A172 (cell line): ENCODE measurements at places on chromosomes 6 and 20. TPM values are rescaled to one million over a fixed set of nuclear protein-coding genes. Genes with fewer than 3 reads are reported as not detected.

GRCh38 chr20:58075586-58076345, 152.7 kb downstream of the ANKRD60 start:
- peak; percentile 27 for DNase-seq

DNA sequence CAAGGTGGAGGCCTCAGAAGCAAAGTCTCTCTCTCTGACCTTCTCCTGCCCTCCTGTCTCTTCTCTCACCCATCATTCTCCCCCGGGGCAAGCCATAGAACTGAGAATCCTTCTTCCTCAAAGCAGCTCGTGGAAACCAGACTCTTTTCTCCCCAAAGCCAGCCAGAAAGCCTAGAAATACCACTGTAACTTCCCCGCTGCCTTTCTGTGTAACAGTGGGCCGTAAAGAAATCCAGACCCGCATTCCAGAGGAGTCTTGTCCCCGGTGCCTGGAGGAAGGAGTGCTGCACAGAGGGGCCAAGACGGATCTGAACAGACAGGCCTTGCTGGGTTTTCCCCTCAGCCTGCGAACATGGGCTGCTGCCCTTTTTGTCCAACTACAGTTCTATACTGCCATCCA, 977 bp upstream of the SLC22A2 start:
- no peak for DNase-seq

DNA sequence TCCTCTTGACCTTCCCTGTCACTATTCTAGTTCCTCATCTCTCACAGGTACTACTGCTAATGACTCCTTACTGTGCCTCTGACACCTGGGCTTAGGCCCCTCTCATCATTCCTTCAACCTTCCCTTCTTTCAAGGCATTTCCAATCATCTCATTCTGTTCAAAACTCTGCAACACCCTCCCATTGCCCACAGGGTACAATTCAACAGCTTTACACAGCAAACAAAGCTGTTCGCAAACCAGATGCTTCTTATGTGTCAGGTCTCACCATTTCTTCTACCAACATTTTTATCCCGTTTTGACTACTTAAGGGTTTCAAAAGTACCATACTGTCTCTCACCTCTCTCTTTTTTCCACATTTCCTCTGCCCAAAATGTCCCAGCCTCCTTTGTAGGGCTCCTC, 84.4 kb upstream of the ID4 start:
- no peak for DNase-seq

- no peak for DNase-seq
These were observed 4.5 kb downstream of the CPNE5 start for GRCh38 chr6:36834576-36835341.

DNA sequence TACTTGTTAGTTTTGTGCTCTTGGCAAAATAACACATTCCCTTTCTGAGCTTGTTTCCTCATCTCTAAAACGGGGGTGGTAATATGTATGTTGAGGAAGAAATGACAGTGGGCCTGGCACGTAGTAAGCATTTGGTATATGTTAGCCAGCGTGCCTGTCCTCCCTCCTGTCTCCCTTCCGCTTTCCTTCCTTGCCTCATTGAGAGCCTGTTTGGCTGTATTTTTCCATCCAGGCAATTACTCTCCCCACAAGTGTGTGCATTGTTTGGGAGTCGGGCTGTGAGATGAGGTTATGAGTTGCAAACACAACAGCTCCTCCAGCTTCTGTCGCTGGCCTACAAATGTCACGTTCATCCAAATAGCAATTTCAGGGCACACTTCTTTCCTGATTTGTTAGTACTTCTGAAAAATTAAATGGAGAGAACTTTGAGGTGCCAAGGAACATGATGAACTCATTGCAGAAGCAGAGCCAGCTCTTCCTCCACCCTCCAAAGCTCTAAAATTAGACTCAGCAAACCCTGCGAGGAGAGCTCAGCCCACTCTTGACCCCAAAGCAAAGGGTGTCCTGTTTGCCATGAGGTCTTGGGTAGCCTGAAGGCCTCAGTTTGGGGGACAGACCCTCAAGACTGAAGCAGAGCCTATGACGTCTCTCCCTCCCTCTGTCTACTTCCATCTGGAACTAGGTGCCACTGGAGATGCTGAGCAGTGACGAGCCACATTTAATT, 50.7 kb upstream of the TOX2 start:
- DNase-seq, result no peak

GRCh38 chr6:90465686-90466085, 121.2 kb downstream of the MAP3K7 start:
- DNase-seq, result no peak

DNA sequence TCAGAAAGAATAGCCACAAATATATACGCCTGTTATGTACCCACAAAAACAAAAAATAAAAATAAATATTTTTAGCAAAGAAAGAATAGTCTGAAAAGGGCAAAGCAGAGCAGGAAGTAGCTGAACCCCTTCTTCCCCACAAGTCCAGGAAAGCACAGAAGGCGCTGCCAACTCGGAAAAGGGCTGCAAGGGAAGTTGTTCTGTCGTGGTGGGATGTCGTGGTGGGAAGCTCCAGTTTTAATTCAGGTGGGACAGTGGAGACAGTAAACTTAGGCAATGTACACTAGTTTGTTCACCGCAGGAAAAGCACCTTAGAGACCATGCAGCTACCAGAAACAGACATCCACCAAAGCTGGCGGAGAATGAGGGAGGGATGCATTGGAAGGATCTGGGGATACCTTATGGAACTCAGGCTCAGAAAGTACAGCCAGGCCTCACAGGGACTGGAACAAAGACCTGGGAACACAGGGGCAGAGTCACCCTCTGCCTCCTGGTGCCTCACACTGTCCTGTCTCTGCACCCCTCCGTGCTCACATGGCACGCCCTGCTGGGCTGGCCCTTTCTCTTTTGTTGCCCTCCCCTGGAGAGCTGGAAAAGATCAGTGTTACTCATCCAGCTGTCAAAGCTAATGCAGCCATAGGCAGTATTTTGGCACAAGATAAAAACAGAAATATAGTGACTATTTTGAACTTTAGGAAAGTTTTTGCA, 3.3 kb upstream of the APMAP start:
- peak; percentile 55 for DNase-seq

GRCh38 chr20:9287826-9288225, 218.9 kb downstream of the PLCB4 start:
- DNase-seq, result no peak

GRCh38 chr6:157123234-157123633, 200.1 kb downstream of the TMEM242 start:
- DNase-seq, result no peak

DNA sequence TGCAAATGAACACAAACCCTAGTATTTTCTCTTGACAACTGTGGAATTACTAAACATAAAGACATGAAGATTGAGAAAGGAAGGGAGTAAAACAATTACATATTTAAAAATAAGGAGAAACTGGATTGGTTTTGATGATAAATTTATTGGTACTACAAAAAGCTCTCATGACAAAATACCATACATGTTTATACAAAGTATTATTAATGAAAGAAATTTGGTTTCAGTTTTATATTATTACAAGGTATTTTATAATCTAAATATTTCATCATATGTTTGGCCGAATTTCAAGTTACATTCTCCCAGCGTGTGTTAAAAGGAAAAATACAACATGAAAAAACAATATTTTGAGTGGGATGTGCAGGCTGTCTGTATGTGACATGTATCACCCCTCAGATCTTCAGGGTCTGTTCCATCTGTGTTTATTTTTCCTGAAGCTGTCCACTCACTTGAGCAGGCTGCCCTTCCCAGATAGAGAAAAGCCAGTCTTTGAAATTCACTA, 568.4 kb downstream of the NKAIN2 start:
- no peak for DNase-seq

- DNase-seq, result peak; percentile 62
These were observed 6.4 kb upstream of the SLC12A5 start for GRCh38 chr20:46022411-46023147.

DNA sequence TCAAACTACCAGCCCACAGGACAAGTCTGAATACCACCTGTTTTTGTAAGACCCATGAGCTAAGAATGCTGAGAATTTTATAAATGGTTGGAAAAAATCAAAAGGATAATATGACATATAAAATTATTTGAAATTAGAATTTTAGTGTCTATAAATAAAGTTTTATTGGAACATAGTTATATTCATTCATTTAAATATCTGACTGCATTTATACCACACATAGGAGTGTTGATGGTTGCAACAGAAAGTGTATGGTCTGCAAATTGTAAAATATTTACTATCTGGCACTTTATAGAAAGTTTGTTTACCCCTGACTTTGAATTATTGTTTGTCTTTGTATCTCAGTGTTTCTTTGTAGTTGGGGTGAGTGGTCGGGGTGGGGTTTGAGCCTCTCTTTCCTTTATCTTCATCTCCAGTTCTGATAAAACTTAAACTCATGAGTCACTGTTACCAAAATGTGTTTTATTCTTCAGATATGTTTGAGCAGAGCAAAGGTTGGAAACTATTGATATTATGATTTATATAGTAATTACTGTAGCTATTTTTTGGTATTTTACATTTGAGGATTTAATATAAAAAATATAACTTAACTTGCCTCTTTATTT, 55.5 kb downstream of the CD2AP start:
- DNase-seq, result no peak

DNA sequence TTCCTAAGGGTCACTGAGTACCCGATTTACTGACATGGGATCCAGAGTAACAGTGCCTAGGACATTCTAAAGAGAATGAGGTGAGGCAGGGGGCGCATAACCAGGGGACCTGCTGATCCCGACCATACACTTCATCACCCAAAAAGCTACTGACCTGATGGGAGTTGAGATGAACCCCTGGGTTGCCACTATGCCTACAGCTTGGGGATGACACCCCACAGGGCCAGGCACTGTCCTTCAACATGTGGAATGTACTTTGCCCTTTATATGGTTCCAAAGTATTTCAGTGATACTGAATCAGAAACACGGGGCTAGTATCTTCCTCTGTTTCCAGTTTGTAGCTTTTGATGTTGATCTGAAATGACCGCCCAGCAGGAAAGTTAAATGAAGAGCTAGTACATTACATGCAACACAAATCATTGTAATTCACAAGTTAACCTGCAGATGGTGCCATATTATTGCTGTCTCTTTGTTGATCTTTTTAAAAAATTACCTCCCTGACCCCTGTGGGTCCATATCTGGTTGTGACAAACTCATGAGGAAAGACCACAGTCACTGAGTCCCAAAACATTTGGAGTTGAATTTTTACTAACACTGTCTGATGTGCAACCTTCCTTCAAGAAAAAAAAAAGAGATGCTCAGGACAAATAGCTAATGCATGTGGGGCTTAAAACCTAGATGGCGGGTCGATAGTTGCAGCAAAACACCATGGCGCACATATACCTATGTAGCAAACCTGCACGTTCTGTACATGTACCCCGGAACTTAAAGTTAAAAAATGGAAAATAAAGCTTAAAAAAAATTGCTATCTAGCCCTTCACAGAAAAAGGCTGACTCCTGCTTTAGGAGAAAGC, 42.7 kb upstream of the GCNT2 start:
- DNase-seq, result peak; percentile 64

DNA sequence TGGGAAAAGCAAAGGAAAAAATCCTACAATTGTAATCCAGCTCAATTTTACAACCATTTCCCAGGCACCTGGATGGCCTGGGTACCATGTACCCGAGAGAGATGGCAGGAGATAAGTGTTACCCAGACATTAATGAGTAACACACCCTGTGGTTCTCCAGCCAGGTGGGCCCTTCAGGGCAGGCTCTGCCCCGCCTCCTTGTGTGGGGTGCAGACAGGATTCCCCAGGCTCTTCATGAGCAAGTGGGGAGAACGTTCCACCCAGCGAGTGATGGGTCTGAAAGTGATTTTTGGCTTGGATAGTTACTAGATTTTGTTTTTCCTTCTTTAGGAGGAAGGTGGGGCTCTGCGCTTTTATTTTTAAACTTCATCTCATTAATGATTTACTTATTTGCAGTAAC, 243.9 kb downstream of the TAF4 start:
- DNase-seq, result no peak

GRCh38 chr20:10857352-10858070, 183.7 kb upstream of the JAG1 start:
- DNase-seq, result no peak

GRCh38 chr6:162217058-162217457, 510.5 kb downstream of the PRKN start:
- no peak for DNase-seq

DNA sequence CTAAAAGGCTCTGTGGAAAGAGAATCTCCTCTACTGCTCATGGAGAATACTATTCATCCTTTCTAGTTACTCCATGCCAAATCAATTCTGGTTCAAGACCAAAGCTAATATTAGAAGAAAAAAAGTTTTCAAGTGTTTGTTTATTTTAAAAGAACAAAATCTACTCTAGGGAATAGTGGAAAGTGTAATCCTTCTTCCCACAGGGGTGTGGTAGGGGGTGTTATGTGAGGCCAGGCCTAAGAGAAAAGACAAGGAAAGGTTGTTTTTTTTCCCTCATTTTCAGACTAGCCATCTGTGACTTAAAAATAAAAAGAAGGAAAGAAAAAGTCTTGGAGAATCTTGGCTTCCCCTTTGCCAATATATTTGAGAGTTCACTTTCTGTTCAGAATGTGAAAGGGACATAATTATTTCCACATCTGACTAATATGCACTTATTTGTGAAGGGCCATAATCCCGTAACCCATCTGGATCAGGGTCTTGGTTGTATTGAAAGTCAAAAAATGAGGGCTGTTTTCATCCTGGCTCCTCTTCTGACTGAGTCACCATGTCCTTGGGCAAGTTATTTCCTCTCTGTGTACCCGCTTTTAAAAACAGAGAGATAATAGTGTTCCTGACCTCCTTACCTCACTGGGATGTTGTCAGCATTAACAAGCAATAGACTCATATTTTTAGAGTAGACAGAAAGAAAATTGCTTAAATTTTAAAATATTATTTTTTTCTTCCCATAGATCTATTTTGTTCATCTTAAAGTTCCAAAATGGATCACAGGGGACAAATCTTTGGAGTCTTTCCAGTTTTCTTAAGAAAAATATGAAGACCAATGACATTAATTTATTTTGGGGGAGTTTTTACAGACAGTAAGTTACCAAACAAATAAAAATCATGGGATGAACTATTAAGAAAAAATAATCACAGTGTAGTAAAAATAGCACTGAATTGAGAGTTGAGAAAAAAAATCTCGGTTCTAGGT, 233.7 kb downstream of the IBTK start:
- DNase-seq, result peak; percentile 28

GRCh38 chr6:47071681-47072080, 29.5 kb upstream of the ADGRF1 start:
- DNase-seq, result no peak

DNA sequence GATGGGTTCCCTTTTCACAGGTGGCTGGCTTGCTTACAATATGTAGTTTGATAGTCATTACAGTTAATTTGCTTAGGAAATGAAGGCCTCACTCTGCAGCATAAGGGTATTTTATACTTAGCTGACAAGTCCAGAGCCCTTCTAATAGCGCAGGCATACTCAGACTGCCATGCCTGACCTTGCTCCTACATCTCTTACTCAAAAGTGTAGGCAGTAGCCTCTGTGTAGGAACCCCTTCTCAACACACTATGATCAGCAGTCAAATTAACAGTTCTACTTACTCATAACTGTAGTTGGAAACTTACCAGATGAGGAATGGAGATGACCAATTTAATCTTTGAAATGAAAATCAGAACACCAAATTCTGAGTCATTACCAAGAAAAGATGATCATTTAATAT, 373.5 kb downstream of the TBC1D32 start:
- no peak for DNase-seq

GRCh38 chr20:48398506-48399449, 429.0 kb downstream of the PREX1 start:
- DNase-seq, result no peak

TRIM15 gene
- not detected in 2 replicates for total RNA-seq

NKX2-4 gene
- total RNA-seq, result not detected in 2 replicates

SMLR1 gene
- total RNA-seq, result not detected in 2 replicates

HSPA12B gene
- not detected in 2 replicates for total RNA-seq

SLC22A2 gene
- total RNA-seq, result 0.69 and 1.2 TPM in 2 replicates

GMPR gene
- total RNA-seq, result 6.6 and 9.6 TPM in 2 replicates

GZF1 gene
- 18.7 and 22.7 TPM in 2 replicates for total RNA-seq

LMBRD1 gene
- total RNA-seq, result 21.9 and 26.9 TPM in 2 replicates

OXT gene
- not detected in 2 replicates for total RNA-seq

SIRPB1 gene
- total RNA-seq, result 0.55 and 0.74 TPM in 2 replicates
